ENCODE measurements at places on chromosomes 16 and 17. TPM values are rescaled to one million over a fixed set of nuclear protein-coding genes. Genes with fewer than 3 reads are reported as not detected.
A peak's percentile ranks its signal among the peaks of the same experiment; 100 is the strongest.

The WNT3 gene
- polyA plus RNA-seq, result 7.6 TPM

The LRRC75A gene
- 1.3 TPM for polyA plus RNA-seq

The MMP15 gene
- polyA plus RNA-seq, result 2.6 TPM

The FBXL16 gene
- 17.7 TPM for polyA plus RNA-seq

The IL17C gene
- polyA plus RNA-seq, result not detected

The PRRT2 gene
- 29.3 TPM for polyA plus RNA-seq

The ADGRG1 gene
- 2.6 TPM for polyA plus RNA-seq

The TM4SF5 gene
- not detected for polyA plus RNA-seq

The RND2 gene
- polyA plus RNA-seq, result 10.5 TPM

The PABPN1L gene
- polyA plus RNA-seq, result not detected

The NTHL1 gene
- 72.9 TPM for polyA plus RNA-seq

The CD300LB gene
- polyA plus RNA-seq, result not detected

DNA sequence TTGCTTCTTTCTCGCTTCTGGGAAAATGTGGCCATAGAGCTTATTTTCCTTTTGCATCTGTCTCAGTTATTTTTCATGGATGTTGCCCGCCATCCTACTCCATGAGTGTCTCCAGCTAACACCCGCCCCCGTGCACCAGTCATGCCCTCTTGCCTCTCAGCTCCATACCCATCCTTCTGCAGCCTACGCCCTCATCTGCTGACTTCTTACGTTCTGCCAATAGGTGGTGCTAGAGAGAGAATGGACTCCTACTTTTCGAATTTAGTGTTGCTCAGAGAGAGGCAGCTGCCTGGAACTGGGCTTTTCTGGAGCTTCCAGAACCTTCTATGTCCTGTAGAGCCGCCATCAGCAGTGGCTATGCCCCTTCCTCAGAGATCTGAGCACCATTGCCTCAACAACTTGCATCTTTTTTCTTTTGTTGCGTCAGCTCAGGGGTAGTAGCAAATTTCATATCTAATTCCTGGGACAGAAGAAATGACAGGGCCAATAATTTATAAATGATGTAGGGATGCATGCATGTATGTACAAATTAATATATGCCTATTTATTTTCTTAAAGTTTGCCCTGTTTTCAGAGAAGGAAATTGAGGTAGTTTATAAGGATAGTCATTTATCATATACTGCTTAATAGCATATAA is 119.7 kb upstream of the MYOCD start:
- DNase-seq, result peak; percentile 45

DNA sequence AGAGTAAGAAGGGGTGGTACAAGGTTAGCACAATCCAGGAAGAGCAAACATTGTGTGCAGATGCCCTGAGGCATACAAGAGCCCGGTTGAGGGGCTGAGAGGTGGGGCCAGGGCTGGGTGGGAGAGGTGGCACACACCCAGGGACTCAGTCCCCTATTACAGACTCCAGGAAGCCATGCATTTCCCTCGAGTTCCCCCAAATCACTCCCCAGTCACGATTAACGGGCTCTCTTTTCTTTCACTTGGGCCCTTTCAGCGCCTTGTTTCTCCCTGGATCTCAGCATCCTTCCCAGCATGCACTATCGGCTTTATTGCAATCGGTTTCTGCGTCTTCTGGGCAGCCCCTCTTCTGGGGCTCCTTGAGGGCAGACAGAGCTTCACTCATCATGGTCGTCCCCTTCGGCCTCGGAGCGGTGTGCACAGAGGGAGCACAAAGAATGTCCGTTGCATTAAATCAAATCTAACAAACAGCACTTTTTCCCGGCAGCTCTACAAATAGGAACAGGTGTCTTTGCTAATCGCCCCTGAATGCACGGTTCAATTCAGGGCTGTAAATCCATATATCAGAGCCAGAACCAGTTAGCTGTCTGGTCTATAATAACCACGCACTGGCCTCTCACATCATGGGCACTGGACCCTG is 184.6 kb upstream of the HSBP1 start:
- no peak for DNase-seq

GRCh38 chr17:62720126-62720850 is 87.8 kb downstream of the MARCHF10 start:
- no peak for DNase-seq

DNA sequence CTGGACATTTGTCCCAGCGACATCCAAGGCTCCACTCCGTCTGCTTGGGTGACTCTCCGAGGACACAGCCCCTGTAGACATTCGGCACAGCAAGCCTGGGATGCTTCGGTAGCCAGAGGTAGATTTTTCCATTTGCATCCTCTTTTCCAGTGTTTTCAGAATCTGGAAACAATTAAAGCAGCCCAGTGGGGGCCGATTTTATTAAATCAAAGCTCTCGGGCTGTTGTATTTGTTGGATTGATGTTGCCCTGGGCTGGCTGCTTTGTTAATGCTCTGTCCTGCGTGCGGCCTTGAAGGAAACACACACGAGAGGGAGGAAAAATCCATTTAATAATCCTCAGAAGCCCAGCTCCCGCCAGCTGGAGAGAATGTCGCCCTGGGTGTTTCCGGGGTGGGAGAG is 158.1 kb upstream of the CIBAR2 start:
- DNase-seq, result peak; percentile 81

DNA sequence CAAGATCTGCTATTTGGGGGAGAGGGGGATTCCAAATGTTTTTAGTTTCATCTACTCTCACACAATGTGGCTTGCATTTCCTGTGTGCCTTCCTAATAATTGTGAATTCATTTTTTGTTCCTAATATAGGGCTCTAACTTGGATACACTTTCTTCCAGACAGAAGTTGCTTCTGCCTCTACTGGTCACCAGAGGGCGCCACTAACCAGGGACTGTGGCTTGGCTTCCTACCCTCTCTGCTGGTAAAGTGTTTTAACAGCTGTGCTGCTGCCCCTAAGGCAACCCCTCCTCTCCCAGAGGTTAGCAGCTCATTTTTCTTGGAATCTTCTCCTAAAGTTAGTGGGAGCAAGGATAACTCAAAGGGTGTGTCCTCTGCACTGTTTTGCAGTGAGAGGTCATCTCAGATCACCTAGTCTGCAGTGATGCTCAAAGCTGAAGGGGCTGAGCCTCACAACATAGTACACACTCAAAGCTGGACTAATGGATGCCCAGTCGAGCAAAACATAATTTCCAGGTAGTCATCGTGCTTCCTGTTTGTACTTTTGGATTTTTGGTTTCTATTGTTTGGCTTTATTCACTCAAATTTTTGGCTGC is 5.0 kb upstream of the PRSS54 start:
- no peak for DNase-seq

DNA sequence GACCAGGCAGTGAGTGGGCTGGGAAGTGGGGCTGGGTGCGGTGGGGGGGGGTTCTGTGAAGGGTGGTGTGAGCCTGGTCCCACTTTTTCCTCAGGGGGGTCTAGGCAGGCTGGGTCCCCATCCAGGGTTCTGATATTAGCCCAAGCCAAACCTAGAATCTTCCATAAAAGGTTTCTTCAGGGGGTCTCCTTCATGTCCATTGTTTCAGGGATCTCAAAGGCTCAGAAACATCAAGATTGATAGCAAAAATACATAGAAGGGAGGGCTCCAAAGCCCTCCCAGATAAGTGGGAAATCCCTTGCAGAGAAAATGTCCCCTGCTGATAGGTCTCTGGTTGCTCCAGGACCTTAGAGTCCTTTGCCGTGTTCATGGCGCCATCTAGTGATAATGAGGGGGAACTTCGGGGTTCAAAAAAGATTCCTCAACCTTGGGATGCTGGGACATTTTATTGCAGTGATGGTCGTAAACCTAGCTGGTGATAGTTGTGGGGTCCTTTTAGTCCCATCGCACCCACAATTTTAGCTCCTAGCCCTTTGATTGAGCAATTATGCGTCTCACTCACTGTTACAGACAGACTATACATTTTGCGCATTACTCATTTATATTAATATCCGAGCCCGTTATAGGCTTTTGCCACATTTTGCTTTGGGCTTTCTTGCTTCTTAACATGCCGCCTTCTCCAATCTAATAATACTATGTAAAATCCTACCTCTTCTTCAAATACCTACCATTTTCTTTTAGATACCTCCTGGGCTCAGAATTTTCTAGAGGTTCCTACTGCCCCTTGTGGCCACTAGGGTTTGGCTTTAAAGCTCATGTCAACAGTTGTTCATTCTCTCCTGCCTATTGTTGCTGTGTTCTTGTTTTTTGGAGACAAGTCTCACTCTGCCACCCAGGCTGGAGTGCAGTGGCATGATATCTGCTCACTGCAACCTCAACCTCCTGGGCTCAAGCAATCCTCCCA is 35.1 kb downstream of the IGF2BP1 start:
- peak; percentile 88 for DNase-seq

DNA sequence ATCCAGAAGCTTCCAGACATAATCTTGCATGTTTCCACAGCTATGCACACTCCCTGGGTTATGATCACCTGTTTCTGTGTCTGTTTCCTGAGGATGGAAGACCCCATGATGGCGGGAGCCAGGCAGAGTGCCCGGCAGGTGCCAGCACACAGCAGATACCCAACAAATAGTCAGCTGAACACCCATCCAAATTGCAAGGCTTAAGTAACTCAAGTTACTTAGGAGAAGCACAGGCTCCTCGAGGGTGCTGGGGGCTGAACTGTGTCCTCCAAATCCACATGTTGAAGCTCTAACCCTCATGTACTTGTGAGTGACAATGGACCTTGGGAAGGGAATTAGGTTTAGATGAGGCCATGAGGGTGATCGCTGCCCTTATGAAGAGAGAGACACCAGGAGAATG is 79.5 kb upstream of the DOC2B start:
- DNase-seq, result no peak

DNA sequence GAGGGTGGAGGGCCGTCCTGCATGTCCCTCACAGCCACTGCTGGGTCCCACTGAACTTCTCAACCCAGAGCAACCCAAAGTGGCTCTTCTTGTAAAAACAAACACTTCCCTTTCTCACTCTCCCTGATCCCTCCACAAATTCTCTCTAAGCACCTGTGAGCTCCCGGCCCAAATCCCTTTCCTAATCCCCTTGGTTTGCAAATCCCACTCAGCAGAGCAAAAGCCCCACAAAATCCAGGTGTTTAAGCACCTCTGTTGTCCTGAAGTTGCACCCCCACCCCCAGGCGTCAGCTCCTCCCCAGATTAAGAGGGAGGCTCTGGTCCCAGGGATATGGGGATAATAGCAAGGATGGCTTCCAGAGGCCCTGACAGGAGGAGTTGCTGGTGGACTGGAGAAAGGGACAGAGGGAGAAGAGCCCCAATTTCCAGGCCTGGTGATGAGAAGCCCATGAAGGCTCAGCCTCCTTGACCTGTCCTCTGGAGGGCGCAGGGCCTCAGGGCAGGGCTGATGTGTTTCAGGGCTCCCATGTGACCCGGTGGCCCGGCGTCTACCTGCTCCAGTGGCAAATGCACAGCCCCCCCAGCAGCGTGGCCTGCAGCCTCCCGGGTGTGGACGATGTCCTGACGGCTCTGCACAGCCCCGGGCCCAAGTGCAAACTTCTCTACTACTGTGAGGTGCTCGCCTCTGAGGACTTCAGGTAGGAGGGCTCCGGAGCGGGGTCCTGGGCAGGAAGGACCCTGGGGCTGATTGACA is 23.0 kb downstream of the NAGPA start:
- DNase-seq, result no peak

DNA sequence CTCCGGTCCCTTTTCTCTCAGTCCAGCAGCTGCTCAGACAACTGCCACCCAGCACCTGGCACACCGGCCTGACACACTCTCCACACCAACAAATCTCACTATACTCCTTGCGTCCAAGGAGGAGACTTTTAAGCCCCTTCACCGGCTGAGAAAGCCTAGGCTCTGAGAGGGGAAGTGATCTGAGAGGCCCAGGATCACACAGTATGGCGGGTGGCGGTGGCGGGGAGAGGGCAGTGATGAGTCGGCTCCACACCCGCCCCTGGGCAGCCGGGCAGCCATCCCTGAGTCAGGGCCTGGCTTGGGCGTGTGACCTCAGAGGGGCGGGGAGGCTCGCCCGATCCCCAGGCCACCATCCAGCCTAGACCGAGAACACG is 569 bp downstream of the FLII start:
- DNase-seq, result peak; percentile 93

- DNase-seq, result no peak
Observed at GRCh38 chr17:55794725-55795482, 44.1 kb downstream of the PCTP start.

DNA sequence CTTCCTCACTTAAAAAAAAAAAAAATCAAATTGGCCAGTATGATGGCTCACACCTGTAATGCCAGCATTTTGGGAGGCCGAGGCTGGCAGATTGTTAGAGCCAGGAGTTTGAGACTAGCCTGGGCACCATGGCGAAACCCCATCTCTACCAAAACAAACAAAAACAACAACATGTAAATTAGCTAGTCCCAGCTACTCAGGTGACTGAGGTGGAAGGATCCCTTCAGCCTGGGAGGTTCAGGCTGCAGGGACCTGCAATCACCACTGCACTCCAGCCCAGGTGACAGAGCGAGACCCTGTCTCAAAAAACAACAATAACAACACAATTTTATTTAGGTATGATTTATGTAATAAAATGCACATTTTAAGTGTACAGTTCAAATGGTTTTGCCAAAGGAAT is 6.3 kb upstream of the EPOP start:
- DNase-seq, result no peak

DNA sequence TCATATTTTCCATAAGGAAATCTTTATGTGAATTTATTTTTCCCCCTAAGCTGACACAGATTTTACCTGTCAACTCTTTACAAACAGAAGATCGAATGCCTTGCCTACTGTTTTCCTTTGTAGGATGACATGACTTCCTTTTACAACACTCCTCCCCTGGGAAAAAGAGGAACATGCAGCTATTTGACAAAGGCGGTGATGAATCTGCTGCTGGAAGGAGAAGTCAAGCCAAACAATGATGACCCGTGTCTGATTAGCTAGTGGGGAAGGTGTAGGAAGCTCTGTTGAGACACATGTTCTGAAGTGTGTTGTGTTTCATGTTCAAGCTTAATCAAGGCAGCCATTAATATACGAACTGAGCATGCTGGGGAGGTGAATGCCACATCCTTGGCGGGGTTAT is 238.0 kb downstream of the PHKB start:
- no peak for DNase-seq

DNA sequence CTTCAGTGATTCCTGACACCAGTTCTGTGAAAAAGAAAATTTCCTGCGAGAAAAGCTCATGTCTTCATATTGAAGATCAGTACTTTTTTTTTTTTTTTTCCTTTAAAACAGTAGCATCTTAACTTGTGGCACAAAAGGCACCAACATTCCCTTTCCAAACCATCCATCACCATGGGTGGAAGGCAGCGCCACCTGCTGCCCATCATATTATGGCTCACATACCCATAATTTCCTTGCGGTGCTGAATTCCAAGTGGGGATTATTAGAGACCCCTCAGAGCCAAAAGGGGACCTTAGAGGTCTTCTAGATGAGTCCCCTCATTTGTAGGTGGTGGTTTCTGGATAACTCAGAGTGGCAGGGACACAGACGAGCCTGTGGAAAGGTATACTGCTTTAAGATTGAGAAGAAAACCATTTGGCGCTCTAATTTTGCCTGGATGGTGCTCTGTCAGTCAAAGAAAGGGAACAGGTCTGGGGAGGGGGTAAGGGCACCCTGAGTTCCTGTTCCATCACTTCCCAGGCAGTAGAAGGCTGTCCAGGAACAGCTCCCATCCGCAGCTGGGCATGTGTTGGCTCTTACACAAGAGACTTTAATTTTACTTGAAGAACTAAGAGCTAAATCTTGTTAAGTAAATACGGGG is 7.9 kb upstream of the SOST start:
- peak; percentile 74 for DNase-seq

- DNase-seq, result no peak
Observed at GRCh38 chr16:62692685-62693084, 656.4 kb upstream of the CDH8 start.

- no peak for DNase-seq
Observed at GRCh38 chr17:63514974-63515373, 8.2 kb upstream of the KCNH6 start.

- no peak for DNase-seq
Observed at GRCh38 chr17:78394209-78394608, 15.8 kb downstream of the PGS1 start.

GRCh38 chr17:14750866-14751265 is 450.0 kb downstream of the HS3ST3B1 start:
- DNase-seq, result no peak
